ENCODE measurements at places on chromosomes 11 and 22.

DNA sequence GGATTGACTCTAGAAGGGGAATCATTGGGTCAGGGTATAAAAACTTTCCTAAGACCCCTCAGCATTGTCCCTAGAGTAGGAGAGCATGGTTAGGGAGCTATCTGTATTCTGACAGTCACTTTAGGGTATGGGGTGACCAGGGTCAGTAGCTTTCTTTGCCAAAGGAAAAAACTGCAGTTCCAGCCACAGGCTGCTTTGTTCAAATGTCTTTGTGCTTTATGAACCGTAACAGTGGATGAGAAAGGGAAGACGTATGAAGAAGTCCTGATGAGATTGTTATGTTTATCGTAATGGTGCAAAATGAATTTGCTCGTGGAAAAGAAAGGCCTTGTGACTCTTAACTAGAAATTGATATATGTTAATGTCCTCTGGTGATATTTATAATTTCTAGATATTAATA lies 30.0 kb downstream of the CYB5R2 start:
- no peak for DNase-seq

- no peak for DNase-seq
Observed at GRCh38 chr11:1488575-1489180, 2.1 kb upstream of the MOB2 start.

GRCh38 chr11:121297872-121298271 lies 5.3 kb downstream of the SC5D start:
- DNase-seq = no peak

DNA sequence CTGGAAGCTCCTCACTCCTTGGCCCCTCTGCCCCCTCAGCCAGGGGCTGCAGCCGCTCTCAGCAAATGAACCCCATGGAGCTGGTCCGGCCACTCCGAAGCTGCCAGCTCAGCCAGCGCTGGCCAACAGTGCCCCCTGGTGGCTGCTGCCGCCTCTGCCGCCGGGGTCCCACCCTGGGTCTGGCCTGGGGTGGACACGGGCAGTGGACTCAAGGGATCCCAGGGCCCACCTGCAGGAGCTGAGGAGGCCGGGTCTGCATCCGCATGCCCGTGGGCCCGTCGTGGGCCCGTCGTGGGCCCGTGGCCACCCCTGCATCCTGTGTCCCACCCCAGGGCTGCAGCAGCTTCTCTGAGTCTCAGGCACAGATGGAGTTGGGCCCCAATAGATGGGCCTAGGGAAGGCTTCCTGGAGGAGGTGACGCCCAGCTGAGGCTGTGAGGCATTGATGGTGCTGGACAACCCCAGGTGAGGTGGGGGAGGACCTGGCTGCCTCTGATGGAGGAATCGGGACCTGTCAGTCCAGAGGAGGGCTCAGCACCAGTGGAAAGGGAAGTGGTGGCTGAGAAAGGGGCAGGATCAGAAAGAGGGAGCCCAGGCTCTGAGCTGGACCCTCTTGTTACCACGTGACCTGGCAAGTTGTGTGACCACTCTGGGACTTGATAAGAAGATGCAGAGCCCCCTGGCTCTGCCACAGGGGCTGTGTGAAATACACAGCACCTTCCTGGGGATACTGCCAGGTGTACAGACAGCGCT lies 522.3 kb downstream of the BRD1 start:
- DNase-seq = peak; percentile 59

- DNase-seq = no peak
Observed at GRCh38 chr11:19891022-19891421, 178.4 kb downstream of the NAV2 start.

DNA sequence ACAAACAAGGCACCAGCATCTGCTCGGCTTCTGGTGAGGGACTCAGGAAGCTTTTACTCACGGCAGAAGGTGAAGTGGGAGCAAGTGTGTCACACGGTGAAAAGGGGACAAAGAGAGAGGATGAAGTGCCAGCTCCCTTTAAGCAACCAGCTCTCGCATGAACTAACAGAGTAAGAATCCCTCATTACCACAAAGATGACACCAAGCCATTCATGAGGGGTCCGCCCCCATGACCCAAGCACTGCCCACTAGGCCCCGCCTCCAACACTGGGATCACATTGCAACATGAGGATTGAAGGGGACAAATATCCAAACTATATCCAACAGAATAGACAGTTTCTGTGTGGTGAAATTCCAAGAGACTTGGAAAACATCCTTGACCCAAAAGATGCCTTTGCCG lies 198.2 kb upstream of the POU2AF2 start:
- DNase-seq = no peak

Measured in activated CD4-positive, alpha-beta T cell treated with anti-CD3 and anti-CD28 coated beads for 4 hours (primary cell).